Transverse colon (tissue), 4 donors: ENCODE measurements at places on chromosomes 13 and 19. TPM values are rescaled to one million over a fixed set of nuclear protein-coding genes. Genes with fewer than 3 reads are reported as not detected.
A peak's percentile ranks its signal among the peaks of the same experiment; 100 is the strongest.

The GALP gene
- total RNA-seq: not detected

The LRRC25 gene
- 4.9 TPM for total RNA-seq

The ZNF583 gene
- total RNA-seq: 3.7 TPM

The ZNF154 gene
- 1.6 TPM for total RNA-seq

The GPR18 gene
- not detected for total RNA-seq

The ADPRHL1 gene
- total RNA-seq: 4.1 TPM

The C19orf12 gene
- 33.3 TPM for total RNA-seq

The TMEM59L gene
- 16.7 TPM for total RNA-seq

The NHLRC3 gene
- total RNA-seq: 3.2 TPM

The ZSCAN18 gene
- 47.9 TPM for total RNA-seq

The UBL3 gene
- 8.8 TPM for total RNA-seq

The IFT88 gene
- total RNA-seq: 22.9 TPM

- DNase-seq: no peak
Observed at GRCh38 chr13:25848812-25849745, 202.7 kb downstream of the SHISA2 start.

- no peak for DNase-seq
Observed at GRCh38 chr19:53581871-53582279, 43.9 kb downstream of the ZNF331 start.

DNA sequence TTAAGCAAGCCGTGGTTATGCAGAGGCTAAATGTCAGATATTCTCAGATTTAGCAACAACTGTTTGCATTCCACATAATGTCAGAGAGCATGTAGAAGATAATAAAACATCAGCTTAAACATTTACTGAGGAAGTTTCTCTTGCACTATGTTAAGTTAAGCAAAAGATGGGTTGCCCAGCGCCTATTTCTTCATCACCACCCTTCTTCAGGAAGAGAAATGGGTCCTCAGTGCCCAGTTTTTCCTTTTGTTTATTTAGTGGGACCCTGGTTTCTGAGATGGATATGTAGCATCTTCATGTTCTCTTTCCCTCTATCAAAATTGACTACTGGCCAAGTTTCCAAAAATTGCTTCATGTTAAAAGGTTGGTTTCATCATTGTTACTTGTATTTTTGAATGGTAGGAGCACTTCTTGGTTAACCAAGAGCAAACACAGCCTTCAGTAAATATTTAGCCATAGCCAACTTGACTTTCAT, 356.8 kb downstream of the RFC3 start:
- no peak for DNase-seq

- no peak for DNase-seq
Observed at GRCh38 chr19:40920300-40921004, 38.4 kb upstream of the CYP2A7 start.

DNA sequence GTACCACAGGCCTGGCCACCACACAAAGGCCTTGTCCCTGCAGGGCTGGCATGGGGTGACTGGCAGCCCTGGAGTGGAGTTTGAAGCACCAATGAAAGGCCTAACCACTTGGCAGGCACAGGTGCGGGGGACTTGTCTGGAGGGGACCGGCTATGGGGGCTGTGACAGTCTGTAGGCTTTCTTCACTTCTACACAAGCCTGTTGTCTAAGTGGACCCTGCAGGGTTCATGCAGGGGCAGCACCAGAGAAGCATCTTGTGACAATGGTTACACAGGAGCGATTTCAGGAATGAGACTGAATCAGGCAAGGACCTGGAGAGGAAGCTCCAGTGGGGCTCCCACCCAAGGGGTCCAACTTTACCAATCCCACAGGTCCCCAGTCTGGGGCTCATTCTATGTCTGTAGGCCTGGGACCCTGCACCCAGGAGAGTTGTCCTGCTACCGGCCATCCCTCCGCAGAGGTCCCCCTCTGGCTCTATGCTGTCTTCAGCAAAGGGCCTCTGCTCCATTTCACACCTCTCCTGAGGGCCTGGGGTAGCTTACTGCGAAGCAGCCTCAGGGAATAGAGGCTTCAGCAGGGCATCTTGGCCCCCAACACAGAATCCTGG, 2.3 kb upstream of the ZNF837 start:
- no peak for DNase-seq

- no peak for DNase-seq
Observed at GRCh38 chr13:90336507-90336906, 1011.0 kb upstream of the MIR17HG start.

DNA sequence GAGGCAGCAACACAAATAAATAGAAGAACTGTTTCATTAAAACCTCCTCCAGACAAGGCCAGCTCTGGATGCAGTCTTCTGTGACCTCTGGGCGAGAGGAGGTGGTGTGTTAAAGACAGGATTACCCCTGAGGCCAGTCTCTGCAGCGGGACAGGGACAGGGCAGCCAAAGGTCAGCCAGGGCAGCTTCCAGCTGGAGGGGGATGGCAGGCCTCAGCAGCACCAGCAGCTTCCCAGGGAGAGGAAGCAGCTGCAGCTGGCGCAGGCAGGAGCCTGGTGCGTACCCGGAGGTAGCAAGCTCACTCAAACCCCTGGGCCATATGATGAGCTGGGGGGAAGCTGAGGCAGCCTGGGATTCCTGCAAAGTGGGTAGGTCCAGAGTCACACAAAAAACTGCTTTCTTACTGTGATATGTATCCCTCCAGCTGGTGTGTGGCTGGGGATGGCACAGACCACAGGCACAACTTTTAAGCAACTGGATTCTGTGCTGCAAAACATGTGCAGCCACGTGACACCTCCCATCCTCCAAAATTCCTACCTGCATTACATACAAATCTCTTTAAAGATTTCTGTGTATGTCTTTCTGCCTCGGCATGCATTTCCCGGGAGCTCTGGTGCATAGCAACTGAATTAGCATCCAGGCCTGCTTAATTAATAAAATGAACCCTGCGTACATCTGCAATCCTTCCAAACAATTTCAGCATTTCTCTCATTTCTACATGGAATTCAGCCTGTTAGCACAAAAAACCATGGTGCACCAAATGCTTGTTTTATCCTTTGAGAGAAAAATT, 238.3 kb upstream of the MAB21L1 start:
- no peak for DNase-seq

DNA sequence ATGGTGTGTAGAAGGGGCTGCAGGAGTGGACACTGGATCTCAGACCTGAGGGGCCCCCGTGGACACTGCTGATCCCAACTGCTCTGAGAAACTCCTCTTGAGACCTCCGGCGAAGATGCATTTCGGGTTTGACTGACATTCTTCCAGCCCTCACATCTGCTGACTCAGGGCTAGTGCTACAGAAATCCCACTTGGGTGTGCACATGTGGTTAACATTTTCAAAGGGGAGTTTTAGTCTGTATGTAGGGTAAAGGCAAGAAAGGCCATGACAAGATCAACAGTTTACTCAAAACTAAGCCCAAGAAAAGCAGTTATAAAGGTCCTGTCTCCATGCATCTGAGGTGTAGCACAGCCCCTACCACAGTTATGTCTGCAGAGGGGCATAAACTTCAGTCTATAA, 31.2 kb downstream of the DLEU7 start:
- DNase-seq: no peak

DNA sequence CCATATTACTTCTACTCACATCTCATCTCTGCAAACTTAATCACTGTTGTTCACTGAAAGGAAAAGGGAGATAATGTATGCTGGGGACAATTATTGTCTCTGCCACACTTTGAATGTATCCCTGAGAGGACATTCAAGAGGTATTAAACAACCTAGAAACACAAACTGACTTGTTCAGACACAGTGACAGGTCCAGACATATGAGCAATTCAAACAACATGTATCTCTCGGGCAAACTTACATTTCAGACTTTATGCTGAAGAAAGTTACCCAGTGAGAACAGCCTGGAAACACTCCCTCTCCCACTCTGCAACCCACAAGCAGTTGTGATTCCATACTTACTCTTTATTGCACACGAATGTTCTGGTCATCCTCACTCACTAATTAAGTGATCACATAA, 968.7 kb upstream of the SLC10A2 start:
- no peak for DNase-seq

GRCh38 chr19:18137657-18138339, 15.2 kb upstream of the PIK3R2 start:
- DNase-seq: no peak

DNA sequence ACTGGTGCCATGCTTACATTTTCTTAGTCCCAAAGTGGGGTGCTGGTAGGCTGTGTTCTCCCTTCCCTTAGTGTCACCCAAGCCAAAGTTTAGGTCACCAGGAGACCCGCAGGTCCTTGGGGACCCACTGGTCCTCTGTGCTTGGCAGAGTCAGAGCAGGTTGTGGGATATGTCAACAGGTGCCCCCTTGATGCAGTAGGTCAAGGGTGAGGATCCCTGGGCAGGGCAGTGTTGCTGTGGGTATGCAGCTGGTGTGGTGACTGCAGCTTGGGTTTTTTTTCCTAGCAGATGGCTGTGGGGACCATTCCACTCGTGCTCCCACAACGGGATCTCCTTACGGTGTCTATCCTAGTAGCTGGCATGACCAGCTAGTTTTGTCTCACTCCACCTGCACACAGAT, 23.7 kb downstream of the NHLRC3 start:
- DNase-seq: no peak

- no peak for DNase-seq
Observed at GRCh38 chr19:47323872-47324271, 8.1 kb upstream of the C5AR2 start.

DNA sequence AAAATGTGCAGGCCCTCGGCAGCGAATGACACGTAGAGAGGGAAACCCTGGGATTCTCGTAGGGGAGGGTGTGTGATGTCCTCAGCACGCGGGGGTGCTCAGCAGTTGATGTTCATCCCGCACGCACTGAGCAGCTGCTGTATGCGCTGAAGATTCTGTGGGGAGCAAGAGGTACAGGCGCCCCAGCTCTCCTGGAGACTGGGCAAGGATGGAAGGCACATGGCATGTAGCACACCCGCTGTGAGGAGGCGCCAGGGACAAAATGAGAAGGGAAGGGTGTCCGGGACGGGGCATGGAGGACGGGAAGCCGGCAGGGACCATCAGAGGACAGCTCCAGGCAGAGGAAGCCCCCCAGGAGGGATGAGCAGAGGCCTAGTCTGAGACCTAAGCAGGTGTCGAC, 15.4 kb downstream of the ATP11A start:
- DNase-seq: peak; percentile 5

DNA sequence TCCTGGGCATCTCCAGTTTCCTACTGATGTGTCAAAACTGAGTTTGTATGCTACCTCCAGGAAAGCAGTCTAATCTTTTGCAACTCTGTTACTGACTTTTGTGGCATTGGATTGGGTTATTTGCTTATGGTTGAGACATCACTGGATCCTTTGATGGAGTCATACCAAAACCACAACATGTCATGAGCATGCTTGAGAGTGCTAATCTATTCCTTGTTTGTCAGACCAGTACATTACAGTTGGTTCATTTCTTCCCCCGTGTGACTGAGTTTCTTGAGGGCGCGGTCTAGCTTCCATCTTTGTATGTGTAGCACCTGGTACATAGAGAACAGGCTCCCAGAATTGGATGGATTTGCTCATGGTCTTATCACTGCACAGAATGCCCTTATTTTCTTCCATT, 43.2 kb downstream of the SUGT1 start:
- DNase-seq: no peak

DNA sequence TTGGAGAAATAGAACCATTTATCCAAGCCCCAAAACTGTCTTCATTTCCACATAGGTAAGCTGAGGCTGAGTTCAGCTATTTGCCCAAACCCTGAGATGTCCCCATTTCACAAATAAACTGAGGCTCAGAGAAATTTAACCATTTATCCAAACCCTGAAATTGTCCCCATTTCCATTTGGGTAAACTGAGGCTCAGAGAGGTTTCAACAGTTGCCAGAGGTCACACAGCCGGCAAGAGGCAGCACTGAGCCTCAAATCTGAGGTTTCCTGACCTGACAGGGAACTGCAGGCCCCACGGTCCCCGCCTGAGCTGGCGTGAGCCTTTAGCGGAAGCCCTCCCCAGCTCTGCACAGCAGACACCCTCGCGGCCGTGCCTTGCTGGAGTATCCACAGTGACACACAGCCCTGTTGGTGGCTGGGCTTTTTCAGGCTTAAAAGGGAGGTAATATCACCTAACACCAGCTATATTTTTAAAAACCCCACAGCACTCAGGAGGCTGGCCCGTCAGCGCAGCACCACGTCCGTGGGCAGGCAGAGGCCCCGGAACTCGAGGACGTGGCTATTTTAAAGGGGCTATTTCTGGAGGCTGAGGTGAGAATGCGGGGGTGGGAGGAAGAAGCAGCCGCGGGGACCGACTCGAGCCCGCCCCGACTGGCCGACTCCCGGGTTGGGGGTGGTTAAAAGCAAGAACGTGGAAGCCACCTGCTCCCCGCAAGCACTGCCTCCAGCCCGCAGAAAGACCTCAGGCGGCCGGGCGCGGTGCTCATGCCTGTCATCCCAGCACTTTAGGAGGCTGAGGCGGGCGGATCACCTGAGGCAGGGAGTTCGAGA, 18.5 kb downstream of the PTPRS start:
- peak; percentile 29 for DNase-seq

GRCh38 chr13:112448621-112449544, 72.7 kb downstream of the SPACA7 start:
- DNase-seq: no peak
